ENCODE measurements at places on chromosomes 11 and 22. TPM values are rescaled to one million over a fixed set of nuclear protein-coding genes. Genes with fewer than 3 reads are reported as not detected.

The OR51B4 gene
- not detected for total RNA-seq

DNA sequence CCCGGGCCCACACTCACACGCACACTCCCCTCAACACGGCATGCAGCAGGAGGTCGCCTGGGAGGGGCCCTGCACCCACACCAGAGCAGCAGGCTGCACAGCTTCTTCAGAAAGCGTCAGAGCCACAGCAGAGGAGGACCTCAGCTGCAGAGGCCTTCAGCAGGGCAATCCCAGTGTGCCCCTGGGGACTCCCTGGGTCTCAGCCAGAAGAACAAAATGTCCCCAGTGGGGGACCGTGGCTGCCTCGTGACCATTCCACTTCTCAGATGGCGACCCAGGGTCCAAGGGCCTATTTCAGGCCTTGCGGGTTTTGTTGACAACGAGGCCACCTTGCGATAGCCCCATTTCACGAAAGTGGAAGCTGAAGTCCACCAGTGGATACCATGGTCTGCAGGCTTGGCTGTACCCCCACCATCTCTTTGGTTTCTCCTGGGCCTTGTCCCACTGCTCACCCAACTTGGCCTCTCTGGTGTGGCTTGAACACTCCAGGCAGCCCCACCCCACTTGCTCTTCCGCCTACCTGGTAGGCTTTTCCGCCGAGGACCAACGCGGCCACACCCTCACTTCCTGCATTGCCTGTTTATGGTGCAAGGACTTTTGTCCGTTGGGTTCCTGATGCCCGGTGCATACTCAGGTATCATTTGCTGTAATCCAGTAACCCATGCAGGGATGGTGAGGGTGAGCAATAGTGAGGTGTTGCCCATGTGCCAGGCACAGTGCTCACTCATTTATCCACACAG, 38.1 kb downstream of the MB start:
- 0 out of 2 replicates have a peak, but pooled peaks cover 3% of the 10 kb centered on the region for H3K4me1 ChIP-seq
- no peak overlapping the region for H3K27ac ChIP-seq
- no peaks in the 10 kb centered on the region for H3K36me3 ChIP-seq
- no peaks in the 10 kb centered on the region for H3K27me3 ChIP-seq

- H3K27me3 ChIP-seq: no peaks in the 10 kb centered on the region
- peak; percentile 41 for DNase-seq
- no peak overlapping the region for H3K4me3 ChIP-seq
- H3K36me3 ChIP-seq: no peaks in the 10 kb centered on the region
- H3K27ac ChIP-seq: no peak overlapping the region
These were observed 30.7 kb downstream of the SCUBE2 start for GRCh38 chr11:9060700-9061111.

The NAALAD2 gene
- total RNA-seq: not detected

- no peak for DNase-seq
- H3K4me1 ChIP-seq: no peaks in the 10 kb centered on the region
- H3K27me3 ChIP-seq: peaks cover 22% of the 10 kb centered on the region
- no peak overlapping the region for H3K27ac ChIP-seq
These were observed 259.1 kb upstream of the PLET1 start for GRCh38 chr11:112519751-112520150.

DNA sequence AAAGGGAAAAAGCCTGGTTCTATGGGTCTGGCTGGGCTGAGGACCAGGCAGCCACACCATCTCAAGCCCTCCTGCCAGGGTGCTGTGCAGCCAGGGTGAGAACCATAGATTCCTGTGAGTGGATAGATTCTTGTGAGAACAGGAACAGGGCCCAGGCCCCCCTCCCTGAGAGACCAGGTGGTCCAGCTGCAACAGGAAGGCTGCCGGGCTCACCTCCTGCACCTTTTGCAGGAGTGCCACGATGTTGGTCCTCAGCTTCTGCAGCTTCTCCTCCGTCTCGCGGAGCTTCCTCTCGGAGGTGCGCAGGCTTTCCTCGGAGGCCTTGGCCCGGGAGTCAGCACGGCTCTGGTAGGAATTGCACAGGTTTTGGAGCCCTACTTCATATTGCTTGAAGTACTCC, 40.8 kb downstream of the MORC2 start:
- H3K27me3 ChIP-seq: no peaks in the 10 kb centered on the region
- H3K27ac ChIP-seq: no peak overlapping the region
- H3K4me3 ChIP-seq: no peak overlapping the region
- H3K36me3 ChIP-seq: 0 out of 2 replicates have a peak, but pooled peaks cover 3% of the 10 kb centered on the region
- no peaks in the 10 kb centered on the region for H3K4me1 ChIP-seq

GRCh38 chr11:91187314-91187713, 964.5 kb upstream of the CHORDC1 start:
- no peak overlapping the region for H3K4me3 ChIP-seq
- H3K27me3 ChIP-seq: no peaks in the 10 kb centered on the region
- no peaks in the 10 kb centered on the region for H3K36me3 ChIP-seq
- H3K27ac ChIP-seq: no peak overlapping the region
- no peaks in the 10 kb centered on the region for H3K4me1 ChIP-seq

DNA sequence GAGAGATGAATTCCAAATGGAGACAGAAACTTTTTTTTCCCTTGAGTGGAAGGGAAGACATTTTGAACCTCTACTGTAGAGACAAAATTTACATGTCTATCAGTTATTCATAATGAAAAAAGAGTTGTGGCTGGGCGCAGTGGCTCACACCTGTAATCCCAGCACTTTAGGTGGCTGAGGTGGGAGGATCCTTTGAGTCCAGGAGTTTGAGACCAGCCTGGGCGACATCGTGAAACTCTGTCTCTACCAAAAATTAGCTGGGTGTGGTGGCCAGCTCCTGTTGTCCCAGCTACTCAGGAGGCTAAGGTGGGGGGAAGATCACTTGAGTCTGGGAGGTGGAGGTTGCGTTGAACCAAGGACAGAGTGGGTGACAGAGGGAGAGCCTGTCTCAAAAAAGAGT, 4.1 kb downstream of the EED start:
- H3K27ac ChIP-seq: no peak overlapping the region
- no peak for DNase-seq
- H3K4me1 ChIP-seq: peaks cover 25% of the 10 kb centered on the region
- H3K36me3 ChIP-seq: peaks cover 7% of the 10 kb centered on the region

- no peak overlapping the region for H3K4me3 ChIP-seq
- no peaks in the 10 kb centered on the region for H3K36me3 ChIP-seq
- peaks cover 9% of the 10 kb centered on the region for H3K27me3 ChIP-seq
- H3K27ac ChIP-seq: no peak overlapping the region
These were observed 4.1 kb upstream of the RAB3IL1 start for GRCh38 chr11:61921446-61921845.

GRCh38 chr22:43859621-43860020, 2.7 kb downstream of the SULT4A1 start:
- H3K4me1 ChIP-seq: no peaks in the 10 kb centered on the region
- DNase-seq: no peak
- no peak overlapping the region for H3K27ac ChIP-seq
- peaks cover 33% of the 10 kb centered on the region for H3K27me3 ChIP-seq
- H3K4me3 ChIP-seq: no peak overlapping the region

GRCh38 chr11:110929129-110929528, 216.9 kb upstream of the ARHGAP20 start:
- no peak for DNase-seq

The OR51B5 gene
- 1.7 TPM for total RNA-seq

DNA sequence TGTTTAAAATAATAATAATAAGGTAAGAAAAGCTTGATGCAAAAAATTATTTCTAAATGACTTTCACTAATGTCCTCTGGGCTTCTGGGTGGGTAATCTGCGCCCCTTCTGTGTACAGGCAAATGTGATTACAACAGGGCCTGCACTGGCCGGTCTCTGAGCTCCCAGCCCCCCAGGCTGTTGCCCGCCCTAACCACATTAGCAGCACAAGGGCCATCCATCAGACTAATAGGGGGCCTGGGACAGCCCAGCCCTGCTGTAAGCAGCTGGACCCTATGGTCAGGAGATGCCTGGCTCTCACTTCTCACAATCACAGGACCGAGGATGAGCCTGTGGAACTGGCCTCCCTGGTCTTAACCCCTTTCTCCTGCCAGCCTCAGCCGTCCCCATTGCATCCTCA, 388.4 kb downstream of the BUD13 start:
- no peak overlapping the region for H3K4me3 ChIP-seq
- peaks cover 10% of the 10 kb centered on the region for H3K27me3 ChIP-seq
- H3K4me1 ChIP-seq: no peaks in the 10 kb centered on the region
- no peaks in the 10 kb centered on the region for H3K36me3 ChIP-seq
- no peak for DNase-seq
- H3K27ac ChIP-seq: no peak overlapping the region

DNA sequence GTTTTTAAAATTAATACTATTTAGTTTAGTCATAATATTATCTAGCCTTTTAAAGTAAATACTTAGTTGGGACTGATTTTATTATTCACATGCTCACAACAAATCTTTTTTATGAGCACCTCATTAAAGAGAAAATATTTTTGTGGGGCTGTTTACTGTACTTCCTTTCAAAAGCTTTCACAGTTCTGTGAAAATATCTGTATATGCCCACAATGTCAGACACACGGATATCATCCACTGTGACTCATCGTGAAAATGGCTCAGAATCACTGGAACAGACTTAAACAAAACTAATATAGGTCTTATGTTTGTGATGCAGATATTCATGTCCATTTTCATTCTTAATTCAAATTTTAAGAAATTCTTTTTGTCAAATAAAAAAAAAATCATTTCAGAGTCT, 305.2 kb downstream of the RAB38 start:
- no peak overlapping the region for H3K27ac ChIP-seq
- no peaks in the 10 kb centered on the region for H3K36me3 ChIP-seq
- no peak overlapping the region for H3K4me3 ChIP-seq
- H3K27me3 ChIP-seq: no peaks in the 10 kb centered on the region
- peak; percentile 32 for DNase-seq

GRCh38 chr22:47092896-47093311, 330.5 kb downstream of the TBC1D22A start:
- H3K27ac ChIP-seq: no peak overlapping the region
- H3K4me1 ChIP-seq: no peaks in the 10 kb centered on the region
- H3K36me3 ChIP-seq: no peaks in the 10 kb centered on the region
- no peak overlapping the region for H3K4me3 ChIP-seq

- H3K4me1 ChIP-seq: peaks cover 21% of the 10 kb centered on the region
- no peaks in the 10 kb centered on the region for H3K36me3 ChIP-seq
- H3K4me3 ChIP-seq: no peak overlapping the region
- no peaks in the 10 kb centered on the region for H3K27me3 ChIP-seq
- H3K27ac ChIP-seq: no peak overlapping the region
These were observed 88.8 kb downstream of the ABTB2 start for GRCh38 chr11:34268906-34269430.

The P2RY2 gene
- 72.9 TPM for total RNA-seq

- H3K27ac ChIP-seq: no peak overlapping the region
- no peak for DNase-seq
- H3K4me3 ChIP-seq: no peak overlapping the region
- H3K4me1 ChIP-seq: no peaks in the 10 kb centered on the region
These were observed 586.3 kb upstream of the RAG2 start for GRCh38 chr11:37184326-37184725.

- H3K36me3 ChIP-seq: no peaks in the 10 kb centered on the region
- H3K4me1 ChIP-seq: peaks cover 48% of the 10 kb centered on the region
- DNase-seq: peak; percentile 100
- peak overlapping the region; percentile 30 for H3K4me3 ChIP-seq
- H3K27ac ChIP-seq: peak overlapping the region; percentile 96
These were observed 217.7 kb upstream of the CTSC start for GRCh38 chr11:88555018-88555828.

DNA sequence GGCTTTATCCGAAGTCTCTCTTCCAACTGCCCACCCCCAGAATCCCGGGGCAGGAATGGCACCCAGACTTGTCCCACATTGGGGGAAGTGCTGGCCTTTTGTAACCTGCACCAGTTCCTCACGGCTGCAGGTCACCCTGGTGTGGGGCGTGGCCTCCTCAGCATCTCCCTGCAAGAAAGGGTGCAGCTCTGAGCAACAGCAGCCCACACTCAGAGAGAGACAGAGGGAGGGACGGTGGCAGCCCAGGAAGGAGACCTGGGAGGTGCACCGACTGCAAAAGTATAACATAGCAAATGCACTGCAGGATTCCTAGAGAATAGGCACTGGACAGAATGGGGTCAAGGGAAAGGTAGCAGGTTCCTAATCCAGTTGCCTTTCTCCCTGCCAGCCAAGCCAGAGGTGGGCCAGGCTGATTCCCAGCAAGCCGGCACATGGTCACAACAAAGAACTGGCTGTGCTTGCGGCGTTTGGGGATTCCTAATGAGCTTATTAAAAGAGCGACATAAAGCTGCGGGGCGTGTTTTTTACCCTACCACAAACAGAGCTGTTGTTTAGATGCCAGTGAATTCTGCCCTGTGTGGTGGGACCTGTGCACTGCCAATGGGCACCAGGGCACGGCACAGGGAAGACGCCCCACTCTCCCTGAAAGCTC, 18.2 kb upstream of the IGSF9B start:
- no peaks in the 10 kb centered on the region for H3K4me1 ChIP-seq
- no peak overlapping the region for H3K27ac ChIP-seq
- no peaks in the 10 kb centered on the region for H3K36me3 ChIP-seq
- H3K4me3 ChIP-seq: no peak overlapping the region
- DNase-seq: no peak

GRCh38 chr11:43359422-43359818, 700 bp downstream of the TTC17 start:
- peaks cover 22% of the 10 kb centered on the region for H3K4me1 ChIP-seq
- peak; percentile 23 for DNase-seq
- H3K27ac ChIP-seq: peak overlapping the region; percentile 50
- peak overlapping the region; percentile 94 for H3K4me3 ChIP-seq

The LARGE2 gene
- 18.4 TPM for total RNA-seq

The PANX3 gene
- not detected for total RNA-seq

- DNase-seq: no peak
- no peak overlapping the region for H3K27ac ChIP-seq
- no peak overlapping the region for H3K4me3 ChIP-seq
These were observed 433.7 kb downstream of the ETS1 start for GRCh38 chr11:128153697-128154048.

DNA sequence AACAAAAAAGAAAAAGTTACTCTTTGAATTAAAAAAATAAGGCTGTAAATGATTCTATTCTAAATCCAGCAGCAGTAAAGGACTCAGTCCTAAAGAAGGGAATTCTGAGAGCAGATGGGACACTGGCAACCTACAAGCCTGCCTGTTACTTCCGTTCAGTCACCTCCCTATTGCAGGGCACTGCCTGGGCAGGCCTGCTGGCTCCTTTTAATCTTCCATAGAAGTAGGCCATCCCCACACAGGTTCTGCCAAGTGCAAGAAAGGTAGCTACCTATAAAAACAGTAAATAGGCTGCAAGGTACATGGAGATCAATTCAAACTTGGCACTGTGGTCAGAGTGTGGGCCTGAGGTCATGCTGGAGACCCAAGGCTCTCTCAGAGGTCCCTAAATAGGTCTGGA, 136.4 kb downstream of the TRIM44 start:
- DNase-seq: no peak
- peaks cover 55% of the 10 kb centered on the region for H3K4me1 ChIP-seq
- no peaks in the 10 kb centered on the region for H3K27me3 ChIP-seq
- peak overlapping the region; percentile 78 for H3K27ac ChIP-seq
- H3K36me3 ChIP-seq: no peaks in the 10 kb centered on the region

The LYVE1 gene
- not detected for total RNA-seq

GRCh38 chr11:118521892-118522311, 5.4 kb upstream of the TTC36 start:
- no peak for DNase-seq
- H3K27me3 ChIP-seq: no peaks in the 10 kb centered on the region
- H3K4me1 ChIP-seq: no peaks in the 10 kb centered on the region
- H3K36me3 ChIP-seq: peaks cover 43% of the 10 kb centered on the region
- H3K4me3 ChIP-seq: no peak overlapping the region

GRCh38 chr11:119088406-119088805, 3.7 kb downstream of the HMBS start:
- peaks cover 13% of the 10 kb centered on the region for H3K36me3 ChIP-seq
- H3K27ac ChIP-seq: no peak overlapping the region
- no peak overlapping the region for H3K4me3 ChIP-seq
- H3K4me1 ChIP-seq: peaks cover 36% of the 10 kb centered on the region
- no peak for DNase-seq
- H3K27me3 ChIP-seq: no peaks in the 10 kb centered on the region

GRCh38 chr11:3796801-3797328, 489 bp downstream of the NUP98 start:
- DNase-seq: no peak
- peak overlapping the region; percentile 62 for H3K27ac ChIP-seq
- peaks cover 21% of the 10 kb centered on the region for H3K4me1 ChIP-seq

The APOBEC3G gene
- total RNA-seq: 1.3 TPM

Data from PC-3 (cell line).